Right cardiac atrium (tissue), 5 donors: ENCODE measurements at places on chromosomes 11 and 22. TPM values are rescaled to one million over a fixed set of nuclear protein-coding genes. Genes with fewer than 3 reads are reported as not detected.
A peak's percentile ranks its signal among the peaks of the same experiment; 100 is the strongest.

The TPBGL gene
- total RNA-seq, result 0.09 TPM

DNA sequence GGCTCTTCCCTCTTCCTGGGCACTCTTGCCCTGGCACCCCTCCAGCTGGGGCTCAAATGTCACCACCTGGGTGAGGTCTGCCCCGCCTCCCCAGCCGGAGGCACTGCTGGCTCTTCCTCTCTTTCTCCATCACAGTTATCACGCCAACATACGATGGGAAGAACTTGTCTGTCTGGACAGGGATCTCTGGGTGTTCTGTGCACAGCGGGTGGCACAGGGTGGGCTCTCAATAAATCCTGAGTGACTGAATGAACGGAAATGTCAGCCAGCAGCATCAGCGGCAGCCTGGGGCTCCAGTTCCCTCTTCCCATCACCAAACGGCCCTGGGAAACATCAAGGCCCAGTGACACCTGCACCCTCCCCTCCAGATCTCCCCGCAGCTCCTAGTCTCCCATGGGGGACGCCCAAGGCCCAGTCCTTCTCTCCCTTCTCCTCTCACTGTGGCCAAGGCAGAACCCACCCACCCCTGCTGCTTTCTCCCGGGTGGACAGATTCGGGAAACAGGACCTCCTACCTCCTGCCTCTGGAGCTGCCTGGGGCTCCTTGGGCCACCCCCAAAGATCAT, 440 bp upstream of the SLC25A45 start:
- no peak for DNase-seq

DNA sequence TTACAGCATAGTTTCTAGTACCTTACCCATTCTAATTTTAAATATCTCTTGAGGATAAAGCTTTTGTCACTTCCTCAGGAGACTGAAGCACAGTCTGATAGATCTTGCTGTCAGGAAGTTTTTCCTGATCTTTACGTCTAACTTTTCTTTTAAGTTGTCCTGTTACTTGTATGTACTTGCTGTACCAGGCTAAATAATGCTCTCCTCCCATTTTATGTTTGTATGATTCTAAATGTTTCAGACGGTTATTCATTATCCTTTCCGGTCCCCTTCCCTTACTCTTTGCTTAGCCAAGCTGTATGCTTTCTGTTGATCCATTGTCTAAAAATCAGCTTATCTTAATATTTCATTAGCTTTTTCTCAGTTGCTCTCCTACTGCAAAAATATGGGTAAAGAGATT, 6.0 kb downstream of the ARHGEF12 start:
- DNase-seq, result no peak

- DNase-seq, result no peak
These were observed 749.5 kb upstream of the CCDC90B start for GRCh38 chr11:84035645-84036044.

- no peak for DNase-seq
These were observed 56.6 kb upstream of the SLC22A12 start for GRCh38 chr11:64534391-64534801.

The RBMXL2 gene
- total RNA-seq, result not detected

GRCh38 chr22:37807410-37808293, at the start of gene GCAT:
GCAT (plus strand) TSS chr22:37807934; CDS start chr22:37807968, 34 bp downstream.
- peak; percentile 99 for DNase-seq

- no peak for DNase-seq
These were observed 5.4 kb upstream of the TXN2 start for GRCh38 chr22:36486619-36487384.

DNA sequence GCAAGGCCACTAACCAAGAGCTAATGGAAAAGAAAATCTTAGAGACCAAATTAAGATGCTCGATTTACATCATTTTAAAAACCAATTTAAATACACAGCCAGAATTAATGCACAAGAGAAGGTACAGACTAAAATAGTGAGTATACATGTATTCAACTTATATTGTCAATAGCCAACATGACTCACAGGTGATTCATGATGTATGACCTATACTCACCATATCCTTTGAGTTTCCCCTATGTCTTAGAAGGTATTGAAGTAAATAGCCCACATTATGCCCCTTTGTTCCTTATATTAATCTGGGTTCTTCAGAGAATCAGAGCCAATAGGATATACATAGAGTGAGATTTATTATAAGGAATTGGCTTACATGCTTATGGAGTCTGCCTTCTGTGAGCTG, 97.5 kb upstream of the ANO3 start:
- DNase-seq, result no peak

The MTCH2 gene
- 78.6 TPM for total RNA-seq

GRCh38 chr11:65786008-65786785, 666 bp upstream of the OVOL1 start:
- no peak for DNase-seq
